ENCODE measurements at places on chromosomes 5 and 9.

DNA sequence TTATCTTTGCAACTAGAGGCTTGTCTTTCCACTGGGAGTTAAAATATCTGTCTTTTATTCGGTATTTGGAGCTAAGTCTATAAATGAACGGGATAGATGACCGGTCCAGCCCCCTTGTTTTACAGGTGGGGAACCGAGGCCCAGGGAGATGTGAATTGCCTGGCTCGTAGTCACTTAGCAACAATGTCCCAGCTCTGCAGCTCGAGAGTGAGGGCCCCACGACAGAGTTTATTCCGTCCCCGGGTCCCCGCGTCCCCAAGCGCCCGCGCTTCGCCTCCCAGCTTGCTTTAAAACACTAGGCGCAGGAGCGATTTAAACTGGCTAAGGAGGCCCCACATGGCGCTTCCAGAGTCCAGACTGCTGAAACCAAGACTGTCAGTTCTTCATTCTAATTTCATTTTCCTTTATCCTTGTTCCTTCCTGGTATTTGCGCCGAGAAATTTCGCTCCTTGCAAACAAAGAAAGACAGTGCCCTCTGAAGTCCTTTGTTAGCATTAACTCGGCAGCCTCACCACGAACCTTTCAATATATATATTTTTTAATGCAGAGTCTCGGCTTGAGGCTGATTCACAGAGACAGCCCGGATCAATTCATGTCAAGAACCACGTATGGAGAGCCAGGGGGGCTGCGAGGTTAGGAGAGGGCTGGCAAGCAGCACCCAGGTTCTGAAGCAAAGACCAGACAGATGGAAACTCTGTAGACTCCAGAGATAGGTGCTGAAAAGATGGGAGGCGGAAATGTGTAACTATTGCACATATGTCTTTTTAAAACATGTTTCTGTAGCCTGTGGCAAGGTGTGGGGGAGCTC is 1.4 kb upstream of the ENC1 start:
- DNase-seq, result no peak

- DNase-seq, result no peak
Observed at GRCh38 chr5:169826618-169827017, 153.7 kb downstream of the INSYN2B start.

- no peak for DNase-seq
Observed at GRCh38 chr5:82603033-82603987, 325.2 kb upstream of the RPS23 start.

GRCh38 chr5:50691399-50692016 is 25.1 kb downstream of the PARP8 start:
- no peak for DNase-seq

GRCh38 chr5:177608243-177609075 is 8.5 kb downstream of the B4GALT7 start:
- no peak for DNase-seq

DNA sequence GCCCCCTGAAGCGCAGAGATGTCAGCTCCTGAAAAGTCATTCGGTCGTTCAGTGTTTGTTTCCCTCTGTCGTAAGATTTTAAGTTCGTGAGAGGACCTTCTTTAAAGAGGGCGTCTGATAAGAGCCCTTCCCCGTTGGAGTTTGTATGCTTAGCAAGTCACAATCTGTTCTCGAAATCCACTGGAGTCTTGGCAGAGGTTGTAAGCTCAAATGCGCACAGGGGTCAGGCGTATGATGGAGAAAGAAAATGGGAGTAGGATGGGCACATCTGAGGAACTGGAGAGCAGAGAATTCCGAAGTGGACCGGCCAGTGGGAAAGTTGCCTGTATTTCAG is 710 bp downstream of the HSD17B4 start:
- DNase-seq, result no peak

- no peak for DNase-seq
Observed at GRCh38 chr5:6176102-6176693, 202.1 kb downstream of the MED10 start.

- DNase-seq, result no peak
Observed at GRCh38 chr9:101376111-101376848, 8.5 kb downstream of the BAAT start.

DNA sequence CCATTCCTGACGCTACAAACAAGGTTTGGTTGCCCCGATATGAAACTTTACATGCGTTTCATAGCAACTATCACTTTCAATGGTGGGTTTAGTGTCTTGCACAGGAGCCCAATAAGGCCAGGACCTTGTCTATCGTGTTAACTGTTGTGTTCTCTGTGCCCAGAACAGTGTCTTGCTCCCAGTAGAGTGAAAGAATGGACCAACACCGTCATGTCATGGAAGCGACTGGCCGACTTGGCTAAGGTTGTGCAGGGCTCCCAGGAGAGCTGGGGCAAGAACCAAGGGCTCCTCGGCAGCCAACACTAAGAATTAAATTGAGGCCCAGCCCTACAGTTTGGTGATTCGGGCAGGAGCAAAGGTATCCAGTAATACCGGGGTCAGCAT is 498 bp upstream of the ARHGEF37 start:
- no peak for DNase-seq

DNA sequence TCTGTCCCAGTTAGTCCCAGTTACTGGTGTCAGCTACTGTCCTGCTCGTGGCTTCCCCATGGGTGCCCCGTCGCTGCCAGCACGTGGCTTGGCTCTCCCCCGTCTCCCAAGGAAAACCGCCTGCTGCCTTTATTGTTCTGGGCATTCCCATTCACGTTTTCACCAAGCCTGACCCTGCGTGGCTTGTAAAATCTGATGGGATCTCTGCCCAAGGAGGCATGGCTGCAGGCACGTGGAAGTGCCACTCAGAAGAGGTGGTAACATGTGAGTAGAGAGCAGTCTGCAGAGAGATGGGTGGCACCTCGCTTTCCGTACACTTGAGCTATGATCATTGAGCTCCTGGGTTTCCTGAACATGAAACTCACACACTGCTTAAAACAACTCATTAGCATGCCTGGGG is 429.2 kb upstream of the KLF4 start:
- no peak for DNase-seq

DNA sequence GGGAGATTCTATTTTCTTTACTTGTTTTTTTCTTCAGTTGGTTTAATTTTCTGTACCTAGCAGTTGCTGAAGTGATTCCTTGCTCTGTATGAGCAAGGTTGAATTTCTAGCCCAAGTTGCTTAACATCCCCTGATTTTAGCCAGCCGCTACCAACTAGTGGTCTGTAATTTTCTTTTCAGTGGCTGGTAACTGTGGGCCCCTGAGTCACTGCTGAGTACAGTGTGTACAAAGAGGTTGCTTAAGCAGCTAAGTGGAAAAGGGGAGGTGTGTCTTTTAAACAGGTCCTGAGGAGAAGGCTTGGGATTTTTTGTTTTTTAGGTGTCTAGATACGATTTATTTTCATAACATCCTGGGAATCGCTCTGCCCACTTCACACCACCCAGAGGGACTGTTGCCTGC is 254.7 kb downstream of the NR3C1 start:
- DNase-seq, result no peak

DNA sequence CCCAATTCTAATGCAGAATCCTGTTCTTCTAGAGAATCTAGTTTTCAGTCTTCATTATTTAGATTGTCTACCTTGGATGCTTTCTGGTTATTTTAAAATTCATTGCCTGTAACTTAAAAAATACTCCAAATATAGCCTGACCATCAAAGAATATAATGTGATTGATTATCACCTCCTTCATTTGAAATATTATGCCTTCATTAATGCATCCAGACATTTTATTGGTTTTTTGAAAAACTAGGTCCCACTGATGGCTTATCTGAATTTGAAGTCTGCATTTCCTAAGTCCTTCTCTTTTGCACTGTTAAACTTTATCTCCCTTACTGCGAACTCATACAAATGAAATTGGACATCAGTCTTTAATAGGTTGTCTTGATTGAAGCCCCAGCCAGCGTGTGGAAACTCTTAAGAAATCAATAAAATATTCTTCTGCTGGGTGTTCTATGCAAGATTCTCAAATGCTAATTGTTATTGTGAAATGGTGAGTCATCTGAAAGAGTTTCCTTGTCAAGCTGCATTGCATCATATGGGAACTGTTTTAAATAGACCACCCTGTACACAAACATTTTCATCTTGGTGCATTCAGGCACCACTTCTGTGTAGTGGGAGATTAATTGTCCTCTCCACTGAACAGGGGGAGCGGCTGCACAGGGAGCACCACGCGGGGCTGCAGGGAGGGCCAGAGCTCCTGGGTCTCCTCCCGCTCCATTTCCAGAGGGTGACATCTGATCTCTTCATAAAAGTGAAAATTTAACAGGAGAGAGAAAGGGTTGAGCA is 92.3 kb upstream of the FANCC start:
- no peak for DNase-seq

DNA sequence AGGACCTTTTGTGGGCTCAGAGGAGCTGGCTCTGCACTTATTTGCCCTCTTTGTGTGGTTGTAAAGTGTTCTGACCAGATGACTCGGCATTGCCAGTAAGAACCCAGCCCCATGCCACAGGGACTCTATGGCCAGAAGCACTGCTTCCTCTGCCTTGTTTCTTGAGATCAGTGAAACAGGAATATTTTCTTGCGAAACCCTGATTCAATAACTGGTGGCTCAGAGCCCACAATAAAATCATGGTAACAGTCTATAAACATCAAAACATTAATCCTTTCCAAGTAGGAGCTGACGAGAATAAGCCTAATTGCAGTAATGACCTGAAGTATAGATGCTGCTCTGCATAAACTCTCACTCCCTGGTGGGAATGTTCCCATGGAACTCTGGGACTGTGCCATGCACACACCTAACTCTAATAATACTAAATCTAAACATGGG is 344.3 kb downstream of the ZNF608 start:
- DNase-seq, result no peak

- DNase-seq, result no peak
Observed at GRCh38 chr5:3181671-3182070, 414.0 kb upstream of the IRX1 start.

DNA sequence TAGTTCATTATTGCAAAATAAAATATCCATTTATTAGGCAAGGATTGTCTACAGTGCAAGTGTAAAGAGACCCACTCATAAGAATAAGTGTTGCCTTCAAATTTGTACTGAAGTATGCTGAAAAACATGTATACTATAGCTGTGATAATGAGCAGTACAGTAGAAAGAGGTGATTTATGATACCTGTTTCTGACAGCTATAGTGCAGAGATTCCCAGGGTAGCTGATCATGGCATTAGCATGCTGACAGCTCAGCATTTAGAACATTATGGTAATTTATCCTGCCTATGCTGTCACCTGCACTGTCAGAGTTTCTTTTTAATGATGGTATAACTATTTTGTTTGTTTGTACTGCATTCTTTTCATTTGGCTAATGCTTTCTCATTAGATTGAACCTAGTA is 177.6 kb upstream of the TLX3 start:
- DNase-seq, result no peak

- no peak for DNase-seq
Observed at GRCh38 chr9:75039009-75039408, 10.9 kb upstream of the CARNMT1 start.

- DNase-seq, result no peak
Observed at GRCh38 chr9:109001275-109001676, 12.0 kb downstream of the CTNNAL1 start.

DNA sequence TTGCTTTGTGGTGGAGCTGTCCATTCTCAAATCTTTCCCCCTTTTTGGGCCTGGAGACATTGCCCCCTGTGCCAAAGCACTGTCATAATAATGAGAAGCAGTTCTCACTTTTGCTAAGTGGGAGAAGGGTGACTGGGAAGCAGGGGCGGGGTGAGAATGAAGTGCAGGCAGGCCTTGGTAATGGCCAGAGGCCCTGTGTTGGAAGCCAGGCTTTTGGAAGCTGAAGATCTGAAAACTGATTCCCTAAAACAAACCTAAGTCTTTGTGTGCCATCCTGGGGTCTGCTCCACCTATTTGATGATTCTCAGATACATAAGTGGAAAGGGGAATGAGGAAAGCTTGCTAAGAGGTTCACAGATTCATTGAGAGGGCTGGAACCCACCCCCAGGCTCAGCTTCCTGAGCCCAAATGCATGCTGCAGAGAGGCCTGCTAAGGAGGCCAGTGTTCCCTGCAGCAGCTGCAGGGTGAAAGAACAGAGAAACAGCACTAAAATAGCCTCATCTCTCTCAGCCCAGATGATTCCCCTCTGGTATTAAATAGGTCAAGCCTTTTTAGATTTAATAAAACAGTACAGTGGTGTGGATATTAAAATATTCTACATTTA is 75.0 kb downstream of the NSG2 start:
- DNase-seq, result no peak

- DNase-seq, result no peak
Observed at GRCh38 chr5:149853701-149854100, 90.9 kb downstream of the PDE6A start.

DNA sequence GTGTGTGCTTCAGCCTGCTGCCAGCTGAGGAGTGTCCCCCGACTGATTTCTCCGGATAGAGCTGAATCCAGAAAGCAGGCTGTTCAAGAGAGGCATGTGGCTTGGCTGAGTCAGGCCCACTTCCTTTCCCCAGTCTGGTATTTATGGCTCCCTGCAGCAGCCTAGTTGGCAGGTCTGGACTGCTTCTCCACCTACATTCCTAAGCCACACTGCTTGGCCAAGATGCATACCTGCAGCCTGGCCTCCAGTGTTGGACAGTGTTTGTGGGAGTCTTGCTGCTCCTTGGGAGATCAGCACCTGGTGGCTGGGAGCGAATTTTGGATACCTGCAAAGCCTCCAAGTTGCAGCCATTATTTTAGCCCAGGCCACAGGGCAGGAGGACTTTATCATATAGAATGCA is 670.8 kb downstream of the ACTL7B start:
- no peak for DNase-seq

GRCh38 chr9:128280084-128280622 is 4.1 kb downstream of the SWI5 start:
- no peak for DNase-seq

- DNase-seq, result no peak
Observed at GRCh38 chr5:108703313-108703712, 44.4 kb upstream of the FER start.

DNA sequence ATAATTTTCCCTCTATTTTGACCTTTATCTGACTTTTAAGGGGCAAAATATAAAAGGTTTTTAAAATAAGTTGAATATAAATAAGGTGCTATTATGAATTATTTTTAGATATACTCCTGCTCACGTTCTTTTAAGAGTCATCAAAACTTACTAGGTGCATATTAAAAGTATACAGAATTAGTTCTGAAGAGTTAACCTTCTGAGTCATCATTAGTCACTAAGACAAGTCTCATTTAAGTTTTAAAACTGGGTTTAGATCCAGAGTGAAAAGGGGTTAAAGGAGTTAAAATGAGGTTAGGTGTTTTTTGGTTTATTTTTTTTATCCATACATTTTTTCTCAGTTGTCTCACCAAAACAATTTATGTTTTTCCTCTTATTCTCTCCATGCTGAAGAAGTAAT is 41.7 kb downstream of the SMIM15 start:
- no peak for DNase-seq

DNA sequence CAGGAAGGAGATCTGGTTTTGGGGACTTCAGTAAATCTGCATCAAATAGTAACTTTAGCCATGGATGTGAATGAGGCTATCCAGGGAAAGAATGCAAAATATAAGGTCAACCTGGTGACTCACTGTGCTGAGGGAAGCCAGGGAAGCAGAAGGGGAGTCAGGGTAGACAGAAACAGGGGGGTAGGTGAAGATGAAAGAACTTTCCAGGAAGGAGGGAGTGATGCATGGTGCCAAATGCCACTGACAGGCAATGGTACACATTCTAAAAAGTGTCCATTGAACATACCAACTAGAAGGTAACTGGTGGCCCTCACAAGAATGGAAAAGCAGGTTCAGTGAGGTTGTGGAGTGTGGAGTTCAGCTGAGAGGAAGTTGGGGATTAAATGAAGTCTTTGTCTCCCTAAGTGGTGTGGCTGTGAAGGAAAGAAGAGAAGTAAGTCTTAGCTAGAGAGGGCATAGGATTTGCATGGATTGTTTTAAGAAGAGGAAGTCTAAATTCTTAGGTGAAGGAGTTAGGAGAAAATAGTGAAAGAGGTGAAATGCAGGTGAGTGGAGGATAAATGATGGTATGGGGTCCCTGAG is 35.5 kb downstream of the PALM2AKAP2 start:
- DNase-seq, result no peak

GRCh38 chr9:9615086-9615485 is 997.7 kb downstream of the PTPRD start:
- no peak for DNase-seq

Measured in activated T-cell treated with anti-CD3 and anti-CD28 coated beads for 4 hours (primary cell).